ENCODE measurements at places on chromosomes 12 and 14.

DNA sequence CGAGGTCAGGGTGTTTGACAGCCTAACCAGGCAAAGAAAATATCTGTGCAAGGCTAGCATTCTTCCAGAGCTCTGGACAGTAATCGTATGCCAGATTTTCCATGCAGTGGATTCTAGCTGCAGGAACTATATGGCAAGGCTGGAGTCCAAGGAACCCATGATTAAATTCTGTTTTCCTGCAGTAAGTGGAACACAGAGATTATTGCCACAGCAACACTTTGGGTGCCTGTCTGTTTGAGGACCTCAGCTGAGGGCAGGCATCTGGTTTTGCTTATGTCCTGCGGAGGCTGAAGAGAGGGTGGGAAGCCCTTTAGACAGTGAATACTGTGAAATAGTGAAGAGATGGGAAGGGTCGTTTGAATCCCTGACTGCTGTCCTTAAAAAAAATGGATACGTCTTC, 104.4 kb downstream of the DAD1 start:
- no peak for DNase-seq

DNA sequence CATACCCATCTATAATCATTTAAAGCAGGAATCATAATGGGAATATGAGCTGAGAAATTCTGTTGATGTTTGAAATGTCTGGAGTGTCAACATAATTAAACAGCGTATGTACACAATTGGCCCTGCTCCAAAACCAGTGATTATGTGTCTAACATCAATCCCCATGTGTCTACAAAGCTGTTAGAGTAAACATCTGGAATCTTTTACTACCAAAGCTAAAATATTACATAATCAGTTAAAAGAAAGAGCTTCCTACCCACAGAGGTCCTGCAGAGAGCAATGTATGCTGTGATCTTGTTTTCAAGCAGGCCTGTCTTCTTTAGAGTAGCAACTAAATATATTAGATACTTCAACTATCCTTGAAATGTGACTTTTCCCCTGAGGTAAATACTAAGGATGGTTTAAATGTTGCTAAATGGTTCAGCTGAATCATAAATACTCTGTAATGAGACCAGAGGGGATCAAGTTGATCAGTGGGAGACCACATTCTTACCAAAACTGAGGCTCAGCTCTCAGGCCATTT, 74.3 kb downstream of the RASSF8 start:
- peak; percentile 41 for DNase-seq

- no peak for DNase-seq
Measured at GRCh38 chr12:51437431-51437830, 12.8 kb downstream of the SLC4A8 start.

- no peak for DNase-seq
Measured at GRCh38 chr12:108768591-108769500, 37.5 kb upstream of the CORO1C start.

DNA sequence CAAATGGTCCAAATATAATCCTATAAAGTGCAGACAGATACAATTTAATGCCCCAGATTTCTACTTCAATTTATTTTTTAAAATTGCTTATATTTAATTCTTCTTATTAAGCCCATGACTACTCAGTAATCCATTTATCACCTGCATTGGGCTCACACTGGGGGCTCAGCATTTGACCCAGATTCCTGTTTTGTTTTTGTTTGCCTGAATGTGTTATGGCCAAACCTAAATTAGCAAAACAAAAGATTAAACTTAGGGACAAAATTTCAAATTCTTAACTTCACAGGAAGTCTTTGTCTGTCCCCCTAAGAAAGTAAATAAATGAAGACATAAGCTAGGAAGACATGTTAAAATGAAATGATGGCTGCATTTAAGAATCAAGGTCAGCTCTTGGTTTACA, 322.3 kb downstream of the RMST start:
- DNase-seq = no peak

- DNase-seq = no peak
Measured at GRCh38 chr12:29198901-29199300, 49.8 kb downstream of the FAR2 start.

DNA sequence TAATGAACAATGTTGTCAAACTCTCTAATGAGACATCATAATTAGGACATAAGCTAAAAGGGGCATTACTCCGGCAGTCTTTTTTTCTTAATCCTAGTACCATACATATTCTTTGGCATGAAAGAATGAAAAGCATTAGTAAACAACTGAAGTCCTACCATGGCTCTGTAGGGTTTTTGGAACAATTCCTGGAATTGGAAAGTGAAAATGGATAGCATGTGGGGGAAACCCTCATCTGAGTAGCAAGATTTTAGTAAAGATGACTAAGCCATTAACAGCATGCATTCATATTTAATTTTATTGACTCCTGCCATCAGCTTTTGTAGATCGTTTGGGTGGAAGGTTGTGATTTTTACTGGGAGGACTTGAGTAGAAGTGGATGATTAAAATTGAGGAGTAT, 216.2 kb upstream of the PDZRN4 start:
- peak; percentile 43 for DNase-seq
